ENCODE measurements at places on chromosomes 7 and 10.

- DNase-seq, result no peak
These were observed 277.1 kb downstream of the TCERG1L start for GRCh38 chr10:131034451-131034850.

GRCh38 chr7:88127637-88128290 is 92.1 kb downstream of the SRI start:
- DNase-seq, result no peak

- DNase-seq, result no peak
These were observed 270.3 kb upstream of the SORCS1 start for GRCh38 chr10:107434854-107435253.

GRCh38 chr7:157689269-157690057 is 352.7 kb downstream of the DNAJB6 start:
- DNase-seq, result no peak

DNA sequence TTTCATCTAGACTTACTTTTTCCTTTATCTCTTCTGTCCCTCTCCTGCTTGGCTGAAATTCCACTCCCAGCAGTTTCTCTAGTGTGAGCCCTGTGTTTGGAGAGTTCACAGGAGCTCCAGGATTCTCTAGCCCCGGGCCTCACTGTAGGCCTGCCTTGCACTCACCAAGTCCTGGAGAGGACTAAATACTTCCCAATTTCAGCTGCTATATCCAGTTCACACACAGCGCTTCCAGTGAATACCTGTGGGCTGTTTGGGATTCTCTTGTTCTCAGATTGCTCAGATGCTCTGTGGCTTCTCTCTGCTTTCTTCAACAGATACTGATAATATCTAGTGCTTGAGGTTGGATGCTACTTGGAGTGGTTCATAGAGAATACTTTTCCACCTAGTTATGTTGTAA is 46.0 kb downstream of the MINPP1 start:
- no peak for DNase-seq

GRCh38 chr10:51709324-51709972 is 10.1 kb upstream of the CSTF2T start:
- no peak for DNase-seq

DNA sequence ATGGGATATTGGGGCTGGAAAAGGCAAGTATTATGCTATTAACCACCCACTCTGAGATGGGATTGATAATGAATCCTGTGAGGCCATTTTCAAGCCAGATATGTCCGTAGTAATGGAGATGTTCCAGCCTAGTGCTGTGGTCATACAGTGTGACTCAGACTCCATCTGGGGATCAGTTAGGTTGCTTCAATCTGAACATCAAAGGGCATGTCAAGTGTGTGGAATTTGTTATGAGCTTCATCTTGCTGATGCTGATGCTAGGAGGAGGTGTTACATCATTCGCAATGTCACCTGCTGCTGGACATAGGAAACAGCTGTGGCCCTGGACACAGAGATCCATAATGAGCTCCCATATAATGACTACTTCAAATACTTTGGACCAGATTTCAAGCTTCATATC is 144.7 kb downstream of the PLCE1 start:
- no peak for DNase-seq
